ENCODE measurements at places on chromosomes 12 and 14.

DNA sequence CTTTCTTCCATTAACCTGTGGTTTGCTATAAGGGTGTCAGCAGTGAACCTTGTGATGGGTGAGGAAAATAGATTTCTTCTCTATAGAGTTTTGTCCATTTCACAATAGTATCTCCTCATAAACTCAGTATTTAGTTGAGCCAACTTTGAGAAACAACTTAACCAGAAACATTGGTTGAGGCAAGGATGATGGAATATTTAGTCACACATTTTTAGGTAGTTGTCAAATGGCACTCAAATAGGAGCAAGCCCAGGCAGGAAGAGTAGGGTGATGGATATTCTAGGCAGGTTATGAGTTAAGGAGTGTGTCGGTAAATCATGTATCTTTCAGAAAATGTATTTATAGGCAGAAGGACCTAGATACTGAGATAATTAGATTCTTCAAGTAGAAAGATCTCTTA is 1267.6 kb downstream of the SLC16A7 start:
- DNase-seq = no peak

DNA sequence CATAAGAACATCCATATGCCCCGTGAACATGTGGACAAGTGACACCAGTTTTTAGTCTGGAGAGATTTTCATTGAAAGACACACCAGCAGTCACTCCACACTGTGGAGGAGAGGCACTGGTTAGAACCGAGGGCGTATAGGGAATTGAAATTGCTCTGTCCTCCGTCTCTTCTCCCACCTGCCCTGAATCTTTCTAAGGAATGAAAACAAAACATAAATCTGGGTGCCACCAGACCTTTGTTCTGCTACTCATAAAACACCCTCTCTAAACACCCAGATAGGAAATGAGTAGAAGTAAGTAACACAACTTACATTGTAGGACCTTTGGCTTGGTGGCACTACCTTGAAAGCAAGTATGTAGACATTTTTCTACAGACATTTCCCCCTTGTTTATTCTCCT is 37.1 kb upstream of the STON2 start:
- DNase-seq = no peak

- DNase-seq = no peak
Observed at GRCh38 chr12:110637869-110638441, 24.0 kb downstream of the TCTN1 start.

DNA sequence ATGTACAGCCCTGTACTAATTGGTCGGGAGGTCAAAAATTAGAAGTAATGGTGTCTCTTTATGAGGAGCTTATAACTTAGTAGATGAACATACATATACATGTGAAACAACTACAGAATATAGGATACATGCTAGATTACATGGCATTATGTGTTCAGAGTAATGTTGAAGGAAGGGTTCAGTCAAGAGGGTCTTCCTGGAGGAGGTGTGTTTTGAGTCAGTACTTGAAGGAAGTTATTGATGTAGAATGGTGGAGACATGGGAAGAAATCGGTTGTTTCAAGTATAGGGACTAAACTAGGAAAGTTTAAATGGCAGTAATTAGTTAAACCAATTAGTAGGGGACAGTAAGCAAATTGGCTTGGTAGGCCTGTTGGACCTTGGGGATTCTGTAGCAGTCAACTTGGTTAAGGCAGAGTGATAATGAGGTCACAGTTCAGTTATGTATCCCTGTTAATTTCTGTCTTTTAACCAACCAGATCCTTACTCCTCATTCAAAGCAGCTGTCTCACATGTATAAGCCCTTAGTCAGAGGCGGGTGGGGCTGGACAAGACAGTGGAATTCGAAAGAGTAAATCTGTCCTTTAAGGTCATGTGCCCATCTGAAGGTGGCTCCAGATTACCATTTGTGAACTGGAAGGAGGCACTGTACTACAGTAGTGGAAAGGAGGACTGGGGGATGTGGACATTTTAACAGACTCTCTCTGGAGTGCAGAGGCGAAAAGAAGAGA is 3.5 kb upstream of the ANKRD52 start:
- DNase-seq = no peak

- no peak for DNase-seq
Observed at GRCh38 chr14:101153691-101154090, 250.2 kb upstream of the RTL1 start.

GRCh38 chr12:110677206-110677911 is 11.6 kb downstream of the HVCN1 start:
- DNase-seq = no peak
